Aorta (tissue), 5 donors: ENCODE measurements at places on chromosomes 5 and 9. TPM values are rescaled to one million over a fixed set of nuclear protein-coding genes. Genes with fewer than 3 reads are reported as not detected.
A peak's percentile ranks its signal among the peaks of the same experiment; 100 is the strongest.

The ECM2 gene
- 54.6 TPM for total RNA-seq

The IFNA2 gene
- not detected for total RNA-seq

- H3K4me1 ChIP-seq: peaks cover 3% of the 10 kb centered on the region
- DNase-seq: no peak
- H3K36me3 ChIP-seq: peaks cover 3% of the 10 kb centered on the region
- no peak overlapping the region for H3K4me3 ChIP-seq
- no peaks in the 10 kb centered on the region for H3K27me3 ChIP-seq
Observed at GRCh38 chr9:120778758-120779157, 14.5 kb downstream of the FBXW2 start.

GRCh38 chr9:87035879-87036278, 88.6 kb upstream of the GAS1 start:
- no peak for DNase-seq
- peak overlapping the region; percentile 94 for H3K27ac ChIP-seq
- H3K27me3 ChIP-seq: no peaks in the 10 kb centered on the region
- H3K4me1 ChIP-seq: peaks cover 3% of the 10 kb centered on the region
- no peaks in the 10 kb centered on the region for H3K36me3 ChIP-seq

- H3K27ac ChIP-seq: no peak overlapping the region
- no peak for DNase-seq
- H3K4me1 ChIP-seq: no peaks in the 10 kb centered on the region
- H3K27me3 ChIP-seq: no peaks in the 10 kb centered on the region
- H3K36me3 ChIP-seq: no peaks in the 10 kb centered on the region
- H3K4me3 ChIP-seq: no peak overlapping the region
Observed at GRCh38 chr9:126682928-126683697, 69.4 kb downstream of the LMX1B start.

DNA sequence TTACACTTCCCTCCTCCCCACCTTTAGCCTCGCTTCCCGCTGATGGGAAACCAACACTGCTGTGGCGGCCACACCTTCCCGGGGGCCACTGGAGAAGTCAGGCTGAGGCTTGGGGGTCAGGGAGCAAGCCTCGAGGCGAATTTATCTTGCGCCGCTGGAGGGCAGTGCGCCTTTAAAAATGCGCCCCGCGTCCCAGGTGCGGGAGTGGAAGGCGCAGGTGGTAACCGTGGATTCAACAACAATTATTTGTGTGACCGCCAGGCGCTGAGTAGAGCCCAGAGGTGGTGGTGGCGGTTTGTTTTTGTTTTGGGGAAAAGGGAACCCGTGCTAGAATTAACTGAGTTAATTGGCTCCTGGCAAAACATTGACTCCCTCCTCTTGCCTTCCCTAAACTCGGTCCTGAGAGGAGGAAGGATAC, 1.1 kb downstream of the CFAP77 start:
- H3K27me3 ChIP-seq: no peaks in the 10 kb centered on the region
- no peak overlapping the region for H3K4me3 ChIP-seq
- no peaks in the 10 kb centered on the region for H3K4me1 ChIP-seq
- no peaks in the 10 kb centered on the region for H3K36me3 ChIP-seq
- no peak for DNase-seq

DNA sequence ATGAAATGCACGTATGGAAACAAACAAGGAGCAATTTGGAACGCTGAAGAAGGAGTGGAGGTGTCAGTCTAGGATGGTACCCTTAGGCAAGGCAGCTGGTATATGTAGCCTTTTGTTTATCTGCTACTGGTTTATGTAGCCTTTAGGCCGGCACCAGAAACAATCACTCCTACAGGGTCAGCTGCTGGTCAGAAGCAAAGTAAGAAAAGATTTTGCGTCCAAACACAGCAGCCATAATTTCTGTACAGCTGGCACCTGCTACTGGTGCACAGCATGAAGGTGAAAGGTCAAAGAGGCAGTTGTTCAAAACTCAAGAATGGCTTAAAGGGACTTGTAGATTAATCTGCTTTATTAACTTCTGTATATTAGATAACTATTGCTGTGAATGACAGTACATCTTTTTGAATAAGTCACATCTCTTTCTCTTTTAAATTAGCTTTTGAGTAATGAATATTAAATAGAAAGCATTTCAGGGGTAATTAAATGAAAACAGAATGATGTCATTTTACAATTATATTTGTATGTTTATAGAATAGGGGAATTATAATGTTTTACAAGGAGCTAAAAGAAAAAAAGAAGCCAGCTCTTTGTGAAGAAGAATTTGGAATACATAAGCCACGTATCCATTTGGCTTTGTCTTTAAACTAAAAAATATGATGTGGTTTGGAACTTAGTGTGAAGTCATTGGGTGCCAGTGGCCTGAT, 33.1 kb upstream of the TLX3 start:
- H3K4me1 ChIP-seq: no peaks in the 10 kb centered on the region
- H3K27me3 ChIP-seq: no peaks in the 10 kb centered on the region
- no peak for DNase-seq
- H3K27ac ChIP-seq: no peak overlapping the region
